ENCODE measurements at places on chromosomes 11 and 22.

DNA sequence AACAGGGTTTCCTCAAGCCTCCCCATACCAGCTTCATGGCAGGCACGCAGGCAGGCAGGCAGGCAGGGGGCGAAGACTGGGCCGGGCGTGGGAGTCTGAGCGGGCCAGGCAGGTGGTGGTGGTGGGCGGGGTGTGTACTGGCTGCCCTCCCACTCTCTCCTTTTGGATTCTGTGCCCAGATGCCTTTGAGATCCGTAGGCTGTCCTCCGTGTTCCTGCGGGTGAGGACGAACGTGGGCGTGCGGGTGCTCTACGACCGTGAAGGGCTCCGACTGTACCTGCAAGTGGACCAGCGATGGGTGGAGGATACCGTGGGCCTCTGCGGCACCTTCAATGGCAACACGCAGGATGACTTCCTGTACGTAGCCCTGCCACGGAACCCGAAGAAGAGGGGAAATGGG, 23.0 kb downstream of the OTOG start:
- DNase-seq: no peak

- no peak for DNase-seq
Measured at GRCh38 chr11:61747192-61747966, 5.1 kb upstream of the MYRF start.

- DNase-seq: peak; percentile 73
Measured at GRCh38 chr11:118623269-118623655, 15.8 kb downstream of the PHLDB1 start.

DNA sequence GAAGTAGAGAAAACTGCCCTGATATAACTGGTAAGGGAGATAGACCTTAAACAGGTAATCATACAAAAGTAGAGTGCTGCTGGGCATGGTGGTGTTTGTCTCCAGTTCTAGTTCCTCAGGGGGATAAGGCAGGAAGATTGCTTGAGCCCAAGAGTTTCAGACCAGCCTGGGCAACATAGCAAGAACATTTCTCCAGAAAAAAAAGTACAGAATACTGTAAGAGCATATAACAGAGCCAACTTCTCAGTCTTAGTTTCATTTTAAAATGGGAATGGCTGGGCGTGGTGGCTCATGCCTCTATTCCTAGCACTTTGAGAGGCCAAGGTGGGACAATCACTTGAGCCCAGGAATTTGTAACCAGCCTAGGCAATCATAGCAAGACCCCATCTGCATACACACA, 4.5 kb upstream of the RHOG start:
- no peak for DNase-seq

- DNase-seq: no peak
Measured at GRCh38 chr11:20059587-20060021, 100.7 kb downstream of the DBX1 start.

GRCh38 chr22:36048911-36049677, 20.5 kb upstream of the RBFOX2 start:
- no peak for DNase-seq

DNA sequence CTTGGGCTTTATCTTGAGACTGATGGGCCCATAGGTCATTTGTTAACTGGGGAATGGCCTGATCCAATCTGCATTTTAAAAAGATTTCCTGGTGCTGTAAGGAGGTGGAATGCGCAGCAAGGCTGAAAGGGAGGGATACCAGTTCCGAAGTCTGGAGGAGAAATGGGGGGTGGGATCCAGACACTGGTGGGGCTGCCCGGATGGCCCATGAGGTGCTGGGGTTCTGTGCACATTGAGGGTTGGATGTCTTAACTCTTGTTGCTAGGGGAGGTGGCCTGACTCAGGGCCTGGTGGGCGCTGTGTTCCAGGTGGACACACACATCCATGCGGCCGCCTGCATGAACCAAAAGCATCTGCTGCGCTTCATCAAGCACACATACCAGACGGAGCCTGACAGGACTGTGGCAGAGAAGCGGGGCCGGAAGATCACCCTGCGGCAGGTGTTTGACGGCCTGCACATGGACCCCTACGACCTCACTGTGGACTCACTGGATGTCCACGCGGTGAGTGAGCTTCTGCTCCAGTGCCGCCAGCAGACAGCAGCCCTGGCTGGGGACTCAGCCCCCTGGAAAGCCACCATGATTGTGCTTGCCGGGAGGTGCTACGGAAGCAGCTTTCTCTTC, 38.1 kb downstream of the AMPD3 start:
- no peak for DNase-seq

GRCh38 chr22:31496007-31496734, at the start of gene SFI1:
Gene SFI1 (plus strand): TSS chr22:31496536. CDS start chr22:31508285, 11,749 bp downstream.
- peak; percentile 77 for DNase-seq

- no peak for DNase-seq
Measured at GRCh38 chr11:17816232-17816931, 81.8 kb downstream of the KCNC1 start.

- no peak for DNase-seq
Measured at GRCh38 chr11:44817207-44817949, 90.6 kb downstream of the TSPAN18 start.

DNA sequence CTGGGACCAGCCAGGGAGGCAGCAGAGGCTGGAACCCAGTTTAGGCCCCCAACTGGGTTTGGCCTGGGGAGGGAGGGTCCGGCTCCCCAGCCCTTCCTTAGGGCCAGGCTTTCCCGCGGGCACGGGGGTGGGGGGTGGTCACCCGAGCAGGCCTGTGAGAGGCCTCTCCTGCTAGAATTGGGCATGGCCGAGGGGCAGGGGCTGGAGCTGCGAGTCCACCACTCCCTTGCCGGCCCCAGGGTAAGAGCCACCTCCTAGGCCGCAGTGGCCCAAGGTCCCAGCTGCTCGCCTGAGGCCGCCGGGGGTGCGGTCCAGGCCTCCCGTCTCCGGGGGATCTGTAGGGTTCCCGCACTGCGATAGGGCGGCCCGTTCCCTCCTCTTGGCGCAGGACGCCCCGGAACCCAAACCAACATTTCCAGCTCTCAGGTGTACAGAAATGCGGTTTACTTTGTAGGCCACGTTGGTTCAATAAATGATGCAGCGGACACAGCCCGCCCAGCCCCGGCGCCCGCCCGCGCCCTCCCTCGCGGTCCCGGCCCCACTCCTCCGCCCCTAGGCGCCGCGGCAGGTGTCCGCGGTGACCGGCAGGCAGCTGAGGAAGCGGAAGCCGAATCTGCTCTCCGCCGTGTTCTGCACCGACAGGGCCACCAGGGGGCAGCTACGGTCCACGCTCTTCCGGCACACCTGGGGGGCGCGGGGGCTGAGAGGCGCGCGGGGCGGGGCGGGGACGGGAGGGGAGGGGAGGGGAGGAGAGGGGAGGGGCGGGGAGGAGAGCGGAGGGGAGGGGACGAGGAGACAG, 5.9 kb downstream of the LMNTD2 start:
- no peak for DNase-seq

DNA sequence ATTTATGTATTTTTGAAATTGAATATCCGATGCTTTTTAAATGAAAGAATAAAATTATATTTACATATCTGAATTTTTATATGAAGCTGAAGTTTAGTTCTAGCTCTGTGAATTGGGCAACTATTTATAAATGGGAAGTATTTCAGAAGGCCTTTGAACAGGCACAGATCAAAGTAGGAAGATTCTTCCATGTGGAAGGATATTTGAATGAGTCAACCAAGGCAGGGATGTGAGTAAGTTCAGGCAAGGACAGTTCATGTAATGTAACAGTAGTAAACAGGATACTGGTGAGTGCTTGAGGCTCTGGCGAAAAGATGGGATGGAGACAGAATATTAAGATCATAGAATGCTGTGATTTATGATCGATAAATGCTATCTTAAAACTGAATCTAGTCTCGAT, 417.8 kb upstream of the CCDC179 start:
- no peak for DNase-seq

DNA sequence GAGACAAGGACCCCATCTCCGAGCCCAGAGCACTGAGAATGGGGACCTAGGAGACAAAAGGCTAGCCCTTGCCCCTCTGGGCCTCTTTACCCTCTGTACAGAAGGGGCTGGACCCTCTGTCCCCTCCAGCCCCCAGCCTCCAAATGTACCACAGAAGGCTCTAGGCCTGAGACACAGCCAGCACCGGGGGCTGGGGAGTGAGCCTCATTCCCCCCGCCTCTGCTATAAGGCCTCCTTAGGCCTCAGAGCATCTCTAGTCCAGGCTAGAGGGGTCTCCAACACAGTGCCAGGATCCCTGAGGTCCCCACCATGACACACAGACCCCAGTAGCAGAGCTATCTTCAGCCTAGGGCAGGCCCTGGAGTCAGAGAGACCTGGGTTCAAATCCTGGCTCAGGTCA, 4.8 kb downstream of the SMTN start:
- no peak for DNase-seq

DNA sequence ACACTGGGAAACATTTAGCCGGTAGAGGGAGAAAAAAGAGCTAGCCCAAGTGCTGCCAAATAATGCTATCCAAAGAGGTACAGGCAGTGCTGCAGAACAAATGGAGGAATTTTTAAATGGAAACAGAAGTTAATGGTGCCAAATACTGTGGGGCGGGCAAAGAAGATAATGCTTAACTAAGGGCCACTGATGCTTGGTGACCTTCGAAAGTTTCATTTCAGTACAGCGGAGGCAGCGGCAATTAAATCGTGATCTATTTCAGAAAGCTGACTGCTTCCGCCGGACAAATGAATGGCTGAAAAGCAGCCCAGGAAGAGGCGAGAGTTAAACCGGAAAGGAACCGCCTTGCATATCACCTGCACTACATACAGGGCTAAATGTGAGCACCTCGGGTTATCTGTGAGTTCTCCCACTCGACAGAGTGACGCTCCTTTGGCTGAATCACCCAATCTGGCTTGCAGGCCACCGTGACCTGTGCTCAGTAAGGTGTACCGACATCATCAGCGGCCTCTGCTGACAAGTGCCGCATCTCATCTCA, 42.1 kb downstream of the CADM1 start:
- no peak for DNase-seq

DNA sequence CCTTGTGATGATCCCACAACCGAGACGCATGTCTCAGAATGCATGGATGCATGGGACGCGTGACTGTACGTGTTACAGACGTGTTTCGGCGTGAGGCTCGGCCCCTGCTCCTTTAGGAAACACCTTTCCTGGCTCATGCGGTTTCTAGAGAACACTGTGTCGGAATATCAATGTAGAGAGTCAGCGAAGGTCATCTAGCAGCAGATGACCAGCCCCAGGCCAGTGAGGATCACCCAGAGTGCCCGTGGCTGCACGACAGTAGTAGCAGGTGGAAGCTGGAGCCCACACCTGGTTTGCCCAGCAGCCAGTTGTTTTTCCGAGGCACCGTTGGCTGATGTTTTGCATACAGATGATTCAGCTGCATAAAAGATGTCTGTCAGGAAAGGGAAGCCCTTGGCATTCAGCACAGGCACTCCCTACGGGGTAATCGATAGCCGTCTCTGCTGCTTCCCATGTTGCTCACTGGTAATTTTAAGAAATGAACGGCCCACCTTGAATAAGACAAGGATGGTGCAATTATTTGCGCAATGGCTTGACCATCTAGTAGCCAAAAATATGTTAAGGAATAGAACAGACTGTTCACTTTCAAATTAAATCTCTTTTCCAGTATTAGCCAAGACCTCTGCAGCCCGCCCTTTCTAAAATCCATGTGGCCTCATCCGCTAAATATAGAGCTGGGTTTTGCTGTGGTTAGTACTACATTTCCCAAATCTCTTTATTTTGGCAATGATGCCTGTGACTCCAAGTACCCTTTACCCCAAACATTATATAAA, 1.1 kb upstream of the CLTCL1 start:
- no peak for DNase-seq

DNA sequence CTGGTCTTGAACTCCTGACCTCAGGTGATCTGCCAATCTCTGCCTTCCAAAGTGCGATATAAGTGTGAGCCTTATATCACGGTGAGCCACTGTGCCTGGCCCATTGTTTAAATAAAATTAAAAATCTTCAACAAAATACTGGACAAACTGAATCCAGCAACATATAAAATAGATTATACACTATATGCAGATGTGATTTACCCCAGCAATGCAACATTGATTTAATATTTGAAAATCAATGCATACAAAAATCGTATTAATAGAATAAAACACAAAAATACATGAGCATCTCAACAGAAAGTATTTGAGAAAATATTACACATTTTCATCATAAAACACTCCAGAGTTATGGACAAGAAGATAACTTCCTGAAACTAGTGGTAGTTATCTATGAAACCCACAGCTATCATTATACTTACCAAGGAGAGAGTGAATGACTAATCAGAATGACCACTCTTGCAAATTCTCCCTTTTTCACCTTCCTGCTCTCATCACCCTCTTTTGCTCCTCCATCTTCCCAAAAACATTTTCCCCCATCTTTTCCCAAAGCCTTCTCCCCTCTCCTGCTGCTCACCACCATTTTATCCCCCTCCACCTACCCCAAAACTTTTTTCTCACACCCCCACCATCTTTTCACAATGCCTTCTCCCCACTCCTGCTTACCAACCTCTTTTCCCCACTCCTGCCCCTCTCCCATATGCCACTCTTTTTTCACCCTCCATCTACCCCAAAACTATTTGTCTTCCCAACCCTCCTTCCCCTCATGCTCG, 122.1 kb upstream of the VPREB1 start:
- DNase-seq: no peak

GRCh38 chr11:123057661-123058305, 4.2 kb downstream of the HSPA8 start:
- no peak for DNase-seq

GRCh38 chr22:37394341-37394740, 32.9 kb downstream of the ELFN2 start:
- DNase-seq: no peak

DNA sequence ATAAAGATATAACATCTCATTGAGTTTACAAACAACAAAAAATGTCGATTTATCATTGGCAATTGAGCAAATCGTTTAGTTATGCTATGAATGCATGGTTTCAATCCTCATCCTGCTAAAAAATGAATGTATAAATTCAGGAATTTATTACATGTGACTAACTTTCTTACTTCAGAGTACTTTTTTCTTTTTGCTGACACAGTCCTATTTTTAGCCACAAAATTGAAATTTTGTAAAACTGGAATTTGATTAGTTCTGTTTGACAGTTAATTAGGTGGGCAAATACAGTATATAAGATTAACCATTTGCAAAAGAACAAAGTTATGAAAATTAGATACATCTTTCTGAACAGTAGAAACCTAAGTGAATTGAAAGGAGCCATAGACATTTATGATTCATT, 925.0 kb upstream of the CHORDC1 start:
- no peak for DNase-seq

- no peak for DNase-seq
Measured at GRCh38 chr22:17764036-17764435, 10.2 kb downstream of the BID start.

- DNase-seq: no peak
Measured at GRCh38 chr11:20026629-20027555, 133.4 kb downstream of the DBX1 start.

Measured in NCI-H446 treated with DMSO at 0.1 percent for 48 hours (cell line).